ENCODE measurements at places on chromosomes 7 and 10.
A peak's percentile ranks its signal among the peaks of the same experiment; 100 is the strongest.

DNA sequence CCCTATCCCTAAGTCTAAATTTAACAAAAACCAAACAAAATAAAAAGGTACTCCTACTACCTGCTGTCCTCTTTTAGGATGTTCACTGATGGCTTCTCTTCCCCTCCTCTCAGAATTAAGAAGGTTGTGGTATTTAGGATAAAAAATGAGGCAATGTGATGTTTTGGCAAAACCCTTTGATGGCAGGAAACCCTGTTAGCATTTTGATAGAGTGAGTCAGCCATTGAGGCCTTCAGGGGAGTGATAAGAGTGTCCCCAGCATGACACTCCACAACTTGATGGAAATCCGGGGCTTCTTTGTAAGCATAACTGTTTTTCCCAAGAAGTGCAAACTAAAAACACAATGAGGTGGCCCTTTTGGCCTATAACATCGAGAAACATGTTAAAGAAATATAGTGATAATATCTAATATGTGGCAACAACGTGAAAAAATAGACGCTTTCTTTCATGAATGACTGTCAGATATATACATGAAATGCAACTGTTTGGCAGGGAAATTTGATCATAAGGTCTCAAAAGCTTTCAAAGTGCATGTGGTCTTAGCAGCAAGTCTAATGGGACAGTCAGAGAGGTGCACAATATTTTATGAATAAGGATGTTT is 55.0 kb downstream of the PRTFDC1 start:
- DNase-seq: peak; percentile 47

- DNase-seq: no peak
These were observed 131.5 kb downstream of the SORBS1 start for GRCh38 chr10:95429639-95430038.

GRCh38 chr10:123926401-123927264 is 35.0 kb upstream of the CPXM2 start:
- no peak for DNase-seq

GRCh38 chr7:101813402-101814019 is 3.9 kb upstream of the CUX1 start:
- no peak for DNase-seq

DNA sequence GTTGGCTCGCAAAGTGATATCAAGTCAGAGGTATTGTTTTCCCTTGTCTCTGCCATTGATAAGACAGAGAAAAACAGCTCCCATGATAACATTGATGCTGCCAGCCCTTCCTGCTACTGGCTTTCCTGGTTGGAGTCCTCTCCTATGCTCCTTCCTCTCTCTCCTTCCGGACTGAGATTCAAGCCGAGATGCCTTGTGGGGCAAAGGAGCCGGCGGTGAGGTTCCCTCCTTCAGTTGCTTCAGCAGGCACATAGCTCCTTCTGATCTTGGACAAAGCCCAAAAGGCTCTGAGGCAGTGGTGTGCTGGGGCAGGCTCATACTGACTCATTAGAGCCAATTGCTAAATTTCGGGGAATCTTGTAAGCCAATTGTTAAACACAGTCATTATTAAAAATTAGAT is 8.8 kb upstream of the ZCCHC24 start:
- no peak for DNase-seq

DNA sequence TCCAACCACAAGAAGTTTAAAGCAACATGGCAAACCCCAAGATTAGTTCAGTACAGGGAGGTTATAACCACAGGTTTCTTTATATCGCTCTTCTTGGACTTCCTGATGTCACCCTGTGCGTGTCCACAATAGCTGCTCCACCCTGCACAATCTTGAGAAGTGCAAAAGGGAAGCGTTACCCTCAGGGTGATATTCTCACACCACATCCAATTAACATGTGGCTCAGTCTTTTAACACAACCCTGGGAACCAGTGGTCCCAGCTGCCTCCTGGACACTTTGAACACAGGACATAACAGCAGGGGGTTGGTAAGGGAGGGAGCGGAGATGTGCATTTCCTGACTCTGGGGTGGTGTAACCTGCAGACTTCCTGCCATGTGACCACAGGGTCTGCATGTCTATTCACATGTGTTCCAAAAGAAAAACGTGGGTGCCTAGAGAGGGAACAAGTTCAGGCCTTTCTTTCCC is 64.6 kb downstream of the GSAP start:
- no peak for DNase-seq

GRCh38 chr10:114647545-114648138 is 10.4 kb downstream of the ABLIM1 start:
- no peak for DNase-seq

DNA sequence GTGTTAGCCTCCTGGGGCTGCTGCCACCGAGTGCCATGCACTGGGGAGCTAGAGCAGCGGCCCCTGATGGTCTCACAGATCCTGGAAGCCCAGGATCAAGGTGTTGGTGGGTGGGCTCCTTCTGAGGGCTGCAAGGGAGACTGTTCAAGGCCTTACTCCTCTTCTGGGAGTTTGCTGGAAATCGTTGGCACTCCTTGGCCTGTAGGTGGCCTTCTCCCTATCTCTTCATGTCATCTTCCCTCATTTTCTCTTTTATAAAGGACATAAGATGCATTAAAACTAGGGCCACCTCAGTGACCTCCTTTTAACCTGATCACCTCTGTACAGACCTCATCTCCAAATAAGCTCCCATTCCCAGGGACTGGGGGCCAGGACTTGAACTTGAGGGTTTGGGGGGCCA is 27.0 kb upstream of the ZNF862 start:
- DNase-seq: no peak

DNA sequence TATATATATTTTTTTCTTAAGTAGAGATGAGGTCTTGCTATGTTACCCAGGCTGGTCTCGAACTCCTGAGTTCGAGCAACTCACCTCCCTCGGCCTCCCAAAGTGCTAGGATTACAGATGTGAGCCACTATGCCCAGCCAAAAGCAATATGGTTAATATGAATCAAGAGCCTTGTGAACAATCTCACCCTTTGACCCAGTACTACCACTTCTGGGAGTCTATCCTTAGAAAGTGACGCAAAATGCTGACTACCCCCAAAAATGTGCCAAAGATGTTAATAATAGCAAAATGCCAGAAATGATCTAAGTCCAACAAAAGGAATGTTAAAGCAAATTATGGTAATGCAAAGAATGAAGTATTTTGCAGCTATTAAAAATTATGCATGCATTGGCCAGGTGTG is 44.3 kb downstream of the HOXA1 start:
- no peak for DNase-seq

DNA sequence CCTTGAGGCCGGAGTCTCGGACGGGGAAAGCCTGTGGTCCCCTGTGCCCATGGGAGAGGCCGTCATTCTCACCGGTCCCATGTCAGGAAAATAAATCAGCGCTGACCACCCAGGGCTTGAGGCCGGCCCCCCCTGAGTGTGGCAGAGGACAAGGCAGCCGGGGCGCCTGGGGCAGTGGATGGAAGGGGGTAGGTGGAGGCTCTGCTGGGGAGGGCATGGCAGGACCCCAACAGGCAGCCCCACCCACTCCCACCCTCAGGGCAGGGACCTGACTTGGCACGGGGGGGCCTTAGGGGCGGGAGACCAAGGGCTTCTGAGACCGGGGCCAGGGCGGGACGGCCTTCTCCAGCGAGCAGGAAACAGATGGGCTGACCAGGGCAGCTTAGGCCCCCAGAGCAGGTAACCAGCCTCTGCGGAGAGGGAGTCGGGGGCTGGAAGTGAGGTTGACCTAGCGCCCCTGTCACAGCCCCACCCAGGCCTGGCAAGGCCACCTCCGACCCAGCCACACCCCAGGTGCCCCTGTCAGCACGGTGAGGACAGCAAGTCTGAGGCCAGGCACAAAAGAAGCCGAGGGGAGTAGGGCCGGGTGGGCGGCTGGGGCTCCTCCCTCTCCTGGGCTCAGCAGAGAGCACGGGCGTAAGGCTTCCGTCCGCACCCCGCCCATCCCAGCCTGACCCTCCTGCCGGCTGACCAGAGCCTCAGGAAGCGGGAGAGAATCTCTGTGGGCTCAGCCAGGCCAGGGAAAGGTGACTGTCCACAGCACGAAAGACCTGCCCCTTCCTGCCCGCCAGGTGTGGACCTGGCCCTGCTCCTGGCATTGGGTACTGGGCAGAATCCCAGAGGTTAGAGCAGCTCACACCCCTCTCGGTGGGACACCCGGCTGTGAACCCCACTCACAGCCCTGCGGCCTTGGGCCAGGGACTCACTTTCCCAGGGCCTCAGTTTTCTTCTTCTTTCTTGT is 87.4 kb downstream of the FOXL3 start:
- no peak for DNase-seq

- DNase-seq: peak; percentile 68
These were observed 290.7 kb downstream of the CCDC3 start for GRCh38 chr10:12710594-12711349.

DNA sequence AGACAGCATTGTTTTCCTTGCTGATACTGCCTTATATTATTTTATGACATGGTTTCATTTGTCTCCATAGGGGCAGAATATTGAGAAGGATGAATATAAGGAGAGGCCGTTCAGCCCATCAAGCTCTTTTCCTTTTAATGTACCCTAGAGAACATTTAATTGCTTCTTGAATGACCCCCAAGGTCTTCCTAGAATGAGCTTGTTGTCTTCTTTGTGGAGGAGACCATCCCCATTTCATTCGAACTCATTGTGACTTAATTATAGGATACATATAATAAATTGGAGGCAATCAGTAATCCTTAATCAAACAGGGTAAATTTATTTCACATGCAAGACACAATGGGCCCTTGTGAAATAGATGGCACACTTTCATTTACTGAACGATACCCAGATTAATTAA is 231.3 kb downstream of the MDFIC start:
- DNase-seq: no peak

- no peak for DNase-seq
These were observed 16.1 kb downstream of the COL26A1 start for GRCh38 chr7:101378751-101379174.

DNA sequence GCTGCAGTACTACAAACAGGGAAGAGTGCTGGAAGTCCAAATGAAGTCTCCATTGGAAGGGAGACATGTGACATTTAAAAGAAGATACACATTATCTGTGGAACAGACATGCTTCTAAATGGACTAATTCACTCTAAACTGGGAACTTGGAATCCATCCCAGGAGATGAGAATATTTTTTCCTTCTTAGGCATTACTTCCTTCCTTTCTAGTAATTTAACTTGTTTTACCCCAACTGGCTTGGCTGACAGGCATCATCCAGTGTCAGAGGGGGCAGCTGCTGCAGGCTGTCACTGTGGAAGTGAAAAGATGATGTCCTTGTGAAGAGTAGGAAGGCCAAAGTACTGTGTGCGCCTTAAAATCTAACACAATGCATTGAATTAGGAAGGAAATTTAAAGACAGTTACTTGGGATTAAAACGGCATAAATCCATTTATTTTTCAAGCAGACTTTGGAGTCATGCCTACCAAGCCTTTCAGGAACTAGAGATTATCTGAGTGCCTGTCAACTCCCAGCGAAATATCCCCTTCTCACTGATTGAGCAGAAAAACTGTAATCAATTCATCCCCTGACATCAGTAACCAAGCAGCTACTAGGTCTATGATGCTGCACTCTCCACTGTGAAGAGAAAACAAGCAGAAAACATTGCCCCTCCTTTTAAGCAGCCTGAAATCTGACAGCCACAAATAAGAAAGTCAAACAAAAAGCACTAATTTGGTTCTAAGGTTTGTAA is 161.2 kb downstream of the DGKI start:
- no peak for DNase-seq

DNA sequence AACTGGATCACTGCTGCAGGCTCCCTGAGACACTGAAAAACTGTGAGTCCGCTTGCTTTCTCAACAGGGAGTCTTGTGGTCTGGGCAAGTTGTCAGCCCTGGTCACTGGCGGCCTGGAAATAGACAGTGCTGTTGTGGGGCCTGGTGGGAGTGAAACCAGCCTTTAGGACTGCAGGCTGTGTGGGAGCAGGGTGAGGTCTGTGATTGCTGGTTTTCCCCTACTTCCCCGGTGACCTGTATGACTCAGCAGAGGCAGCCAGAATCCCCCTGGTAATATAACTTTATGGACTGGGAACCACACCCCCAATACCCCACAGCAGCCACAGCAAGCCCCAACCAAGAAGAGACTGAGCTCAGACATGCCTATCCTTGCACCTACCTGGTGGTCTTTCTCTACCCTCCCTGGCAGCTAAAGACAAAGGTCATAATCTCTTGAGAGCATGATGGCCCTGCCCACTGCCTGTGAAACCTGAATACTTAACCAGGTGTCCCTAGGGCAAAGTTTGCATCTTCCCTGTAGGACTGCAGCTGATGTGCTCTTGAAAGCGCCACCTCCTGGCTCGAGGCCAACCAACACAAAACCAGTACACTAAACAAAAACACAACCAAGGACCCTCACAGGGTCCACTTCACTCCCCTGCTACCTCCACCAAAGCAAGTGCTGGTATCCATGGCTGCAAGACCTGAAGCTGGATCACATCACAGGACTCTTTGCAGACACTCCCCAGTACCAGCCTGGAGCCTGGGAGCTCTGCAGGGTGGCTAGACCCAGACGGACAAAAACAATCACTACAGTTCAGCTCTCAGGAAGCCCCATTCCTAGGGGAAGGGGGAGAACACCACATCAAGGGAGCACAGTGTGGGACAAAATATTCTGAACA is 7.2 kb upstream of the ADAM22 start:
- no peak for DNase-seq

GRCh38 chr10:127088908-127089307 is 107.5 kb downstream of the INSYN2A start:
- no peak for DNase-seq

- peak; percentile 15 for DNase-seq
These were observed 796 bp downstream of the CDK14 start for GRCh38 chr7:90596671-90597562.

GRCh38 chr10:14532473-14533251 is 201.9 kb upstream of the FRMD4A start:
- no peak for DNase-seq

- DNase-seq: no peak
These were observed 61.9 kb upstream of the CACUL1 start for GRCh38 chr10:118816471-118817168.

- no peak for DNase-seq
These were observed 354.9 kb downstream of the MDFIC start for GRCh38 chr7:115276791-115277190.
